ENCODE measurements at places on chromosomes 11 and 22.
A peak's percentile ranks its signal among the peaks of the same experiment; 100 is the strongest.

GRCh38 chr11:66317723-66318599, 1.1 kb upstream of the CD248 start:
- DNase-seq, result no peak

- DNase-seq, result no peak
Measured at GRCh38 chr11:61442616-61443015, 12.7 kb downstream of the SDHAF2 start.

DNA sequence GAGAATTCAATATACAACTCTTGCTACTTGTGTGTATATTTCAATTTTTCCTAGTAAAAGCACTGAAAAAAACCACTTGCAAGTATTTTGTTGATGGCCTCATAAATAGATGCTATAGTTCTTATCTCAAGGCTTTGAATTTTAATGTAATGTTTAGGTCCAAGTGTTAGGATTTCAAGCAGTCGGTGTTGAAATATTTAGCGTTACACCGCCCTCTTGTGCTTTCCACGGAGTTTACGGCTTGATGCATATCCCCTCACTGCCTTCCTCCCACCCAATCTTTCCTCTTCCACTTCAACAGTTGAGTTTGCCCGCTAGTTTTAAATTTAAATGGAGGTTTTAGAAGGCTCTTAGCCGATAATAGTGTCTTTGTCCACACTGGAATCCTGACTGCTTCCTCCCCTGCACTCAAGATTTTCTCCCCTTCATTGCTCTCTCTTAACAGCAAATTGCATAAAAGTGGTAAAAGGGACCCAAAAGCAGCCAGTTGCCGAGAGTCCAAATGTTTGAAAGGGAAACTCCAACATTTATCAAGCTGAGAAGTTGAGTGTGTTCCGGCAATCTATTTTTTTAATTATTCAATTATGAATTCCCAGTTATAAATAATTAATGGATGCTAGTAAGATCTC, 25.9 kb upstream of the HTATIP2 start:
- DNase-seq, result peak; percentile 59

DNA sequence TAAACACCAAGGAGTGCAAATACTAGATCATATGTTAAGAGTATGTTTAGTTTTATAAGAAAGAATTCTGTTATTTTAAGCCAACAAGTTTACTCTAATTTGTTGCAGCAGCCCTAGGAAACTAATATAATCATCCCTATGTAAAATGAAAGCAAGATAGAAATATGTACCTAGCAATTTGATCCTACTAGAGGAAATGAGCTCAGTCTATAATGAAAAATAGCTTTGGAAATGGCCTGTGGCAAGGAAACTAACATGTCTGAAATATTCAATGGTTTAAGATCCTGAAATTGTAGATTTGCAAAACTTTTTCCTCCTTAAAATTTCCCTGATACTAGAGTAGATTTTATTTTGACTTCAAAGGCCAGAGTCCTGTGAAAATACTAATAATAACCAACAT, 112.7 kb upstream of the SLC5A12 start:
- DNase-seq, result no peak

GRCh38 chr11:1193326-1194230, 29.3 kb upstream of the MUC5B start:
- no peak for DNase-seq

GRCh38 chr22:19387038-19387437, 44.5 kb downstream of the HIRA start:
- DNase-seq, result no peak

- DNase-seq, result no peak
Measured at GRCh38 chr22:49564054-49564453, 263.6 kb downstream of the BRD1 start.

GRCh38 chr11:6737872-6738466, 33.8 kb downstream of the OR2AG2 start:
- DNase-seq, result peak; percentile 34

- peak; percentile 83 for DNase-seq
Measured at GRCh38 chr22:29837741-29838598, at the start of gene ASCC2. Gene ASCC2, minus strand, starts transcription at chr22:29838274. Its CDS starts 5,949 bp downstream, at chr22:29832325.

GRCh38 chr11:43834286-43834685, 46.3 kb upstream of the ALKBH3 start:
- DNase-seq, result no peak

DNA sequence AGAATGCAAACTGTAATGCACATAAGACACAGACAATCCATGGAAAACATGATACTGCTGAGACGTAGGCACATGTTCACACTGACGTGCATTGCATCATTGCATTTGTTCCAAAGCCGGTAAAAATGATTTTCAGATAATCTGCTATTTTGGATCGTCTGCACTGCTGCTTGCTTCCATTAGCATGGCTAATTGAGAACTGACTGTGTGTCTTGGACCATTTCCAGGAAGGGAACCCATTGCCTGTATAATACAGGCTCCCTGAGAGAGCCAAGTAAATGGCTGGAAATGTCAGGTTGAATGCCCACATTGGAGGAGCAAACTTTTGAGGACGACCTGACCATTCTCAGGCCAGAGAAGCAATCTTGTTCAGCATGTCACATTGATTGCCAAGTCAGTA, 304.8 kb downstream of the ST3GAL4 start:
- DNase-seq, result peak; percentile 59

DNA sequence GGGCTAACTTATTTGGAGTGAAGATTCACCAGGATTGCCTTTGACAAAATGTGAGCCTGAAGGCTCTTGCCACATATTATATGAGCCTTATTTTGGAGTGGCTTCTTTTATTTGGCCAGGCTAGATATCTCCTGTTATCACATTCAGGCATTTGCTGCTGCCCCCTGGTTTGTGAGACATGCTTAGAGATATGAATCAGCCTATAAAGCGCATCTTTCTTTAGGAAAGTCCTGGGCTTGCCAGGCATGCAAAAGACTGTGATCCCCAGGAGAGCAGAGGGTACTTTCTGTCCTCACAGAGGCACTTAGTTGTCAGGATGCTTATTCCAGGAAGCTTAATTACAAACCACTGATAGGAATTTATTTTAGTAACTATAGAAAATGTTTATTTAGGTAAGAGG, 333.3 kb downstream of the FAT3 start:
- no peak for DNase-seq

- DNase-seq, result no peak
Measured at GRCh38 chr22:17339095-17339693, 30.1 kb upstream of the CECR2 start.

GRCh38 chr11:10653261-10653660, 40.3 kb downstream of the IRAG1 start:
- DNase-seq, result no peak

DNA sequence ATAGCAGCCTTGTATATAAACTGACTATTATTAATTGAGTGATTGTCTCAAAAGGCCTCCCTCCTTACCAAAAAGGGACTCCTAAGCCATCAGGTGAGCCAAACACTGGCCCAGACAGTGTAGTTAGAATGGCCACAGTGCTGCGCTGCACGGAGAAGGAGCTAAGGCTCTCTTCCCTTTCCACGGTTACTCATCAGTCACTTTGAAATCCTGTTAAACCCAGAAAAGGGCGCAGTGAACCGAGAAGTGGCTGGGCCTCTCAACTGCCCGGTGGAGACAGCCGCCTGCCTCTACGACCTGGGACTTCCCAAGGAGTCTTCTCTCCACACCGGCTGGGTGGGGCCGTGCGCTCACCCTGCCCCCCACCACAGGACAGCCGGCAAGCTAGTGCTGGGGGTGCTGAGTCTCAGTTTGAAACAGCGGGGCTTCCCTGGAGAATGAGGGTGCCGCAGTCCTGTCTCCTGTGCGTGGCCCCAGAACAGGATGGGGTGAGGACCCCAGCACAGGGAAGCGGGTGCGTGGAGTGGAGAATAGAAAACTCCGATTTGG, 1.3 kb downstream of the MYH9 start:
- DNase-seq, result no peak

GRCh38 chr22:38861927-38862326, 10.1 kb downstream of the CBX6 start:
- no peak for DNase-seq

DNA sequence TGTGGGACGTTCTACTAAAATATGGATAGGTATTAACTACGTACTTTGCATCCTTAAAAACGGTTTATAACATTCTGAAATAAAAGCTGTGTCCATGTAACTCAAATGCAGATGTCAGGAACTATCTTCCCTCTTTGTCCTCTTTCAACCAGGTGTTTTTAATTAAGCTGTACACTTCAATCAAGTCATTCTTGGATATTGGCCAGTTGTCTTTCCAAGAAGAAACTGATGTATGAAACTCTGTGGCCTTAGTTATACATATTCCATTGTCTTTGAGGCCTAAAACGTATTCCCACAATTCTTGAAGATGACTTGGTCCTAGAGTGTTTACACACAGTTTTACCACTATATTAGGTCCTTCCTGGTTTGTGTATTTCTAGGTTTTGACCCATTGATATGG, 249.0 kb upstream of the CNTN5 start:
- DNase-seq, result peak; percentile 56

GRCh38 chr11:35162745-35163144, 23.8 kb downstream of the CD44 start:
- DNase-seq, result no peak

- DNase-seq, result no peak
Measured at GRCh38 chr11:61754534-61755482, 2.4 kb downstream of the MYRF start.

DNA sequence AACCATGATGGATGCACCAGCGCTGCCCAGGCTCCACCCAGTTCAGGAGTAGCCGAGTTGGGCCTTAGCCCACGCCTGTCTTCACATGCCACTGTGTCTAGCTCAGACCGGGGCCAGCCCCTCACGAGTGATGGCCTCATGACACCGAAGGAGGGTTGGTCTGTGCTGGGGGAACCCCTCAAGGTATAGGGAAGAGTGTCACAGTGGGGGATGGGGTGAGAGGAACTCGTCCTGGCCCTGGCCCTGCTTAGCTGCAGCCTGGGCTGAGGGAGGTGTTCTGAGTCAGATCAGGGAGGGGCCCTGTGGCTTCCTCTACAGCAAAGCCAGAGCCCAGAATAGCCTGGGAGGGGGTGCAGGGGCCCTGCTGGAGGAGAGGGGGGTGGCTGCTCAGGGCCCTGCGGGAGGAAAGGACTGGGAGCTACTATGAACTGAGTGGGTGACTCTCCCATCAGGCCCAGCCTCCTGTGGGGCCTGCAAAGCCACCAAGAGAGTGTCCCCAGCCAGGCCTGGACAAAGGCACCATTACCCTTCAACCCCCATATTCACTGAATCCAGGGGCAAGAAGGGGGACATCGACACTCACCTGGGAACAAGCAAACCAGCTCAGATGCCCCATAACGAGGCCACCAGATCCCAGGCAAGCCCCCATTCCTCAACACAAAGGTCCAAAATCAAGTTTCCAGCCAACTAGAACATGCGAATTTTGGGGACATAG, 41.2 kb downstream of the IGLL5 start:
- DNase-seq, result no peak

GRCh38 chr11:33616552-33616951, 84.1 kb downstream of the C11orf91 start:
- no peak for DNase-seq

- DNase-seq, result no peak
Measured at GRCh38 chr22:43777286-43777685, 34.8 kb downstream of the EFCAB6 start.

DNA sequence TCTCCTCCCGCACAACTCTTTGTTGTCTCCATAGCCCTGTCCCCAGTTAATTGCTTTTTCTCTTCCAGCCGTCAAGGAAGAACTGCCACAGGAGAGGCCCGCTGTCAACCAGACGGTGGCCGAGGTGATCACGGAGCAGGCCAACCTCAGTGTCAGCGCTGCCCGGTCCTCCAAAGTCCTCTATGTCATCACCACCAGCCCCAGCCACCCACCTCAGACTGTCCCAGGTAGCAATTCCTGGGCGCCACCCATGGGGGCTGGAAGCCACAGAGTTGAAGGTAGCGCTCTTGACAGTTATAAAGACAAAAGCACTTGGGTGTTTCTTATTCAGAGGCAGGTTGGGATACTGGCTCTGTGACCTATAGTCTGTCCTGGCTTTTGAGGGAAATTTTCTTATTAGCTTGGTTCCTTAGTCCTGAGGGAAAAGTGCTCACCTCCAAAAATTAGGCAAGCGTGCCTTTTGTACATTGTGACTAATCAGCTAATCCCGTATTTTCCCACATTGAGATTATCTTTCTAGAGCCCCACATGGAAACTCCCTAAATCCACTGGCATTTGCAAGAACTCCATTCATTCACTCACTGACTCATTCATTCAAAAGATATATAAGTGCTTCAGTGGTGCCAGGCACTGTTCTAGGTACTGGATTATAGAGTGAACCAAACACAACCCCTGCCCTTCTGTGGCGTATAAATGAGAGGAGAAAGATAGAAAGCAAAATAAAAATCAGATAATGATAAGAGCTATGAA, 65.9 kb downstream of the KREMEN1 start:
- DNase-seq, result no peak

GRCh38 chr11:110968348-110969062, 256.3 kb upstream of the ARHGAP20 start:
- DNase-seq, result no peak

- DNase-seq, result no peak
Measured at GRCh38 chr11:37512156-37512780, 914.2 kb upstream of the RAG2 start.

DNA sequence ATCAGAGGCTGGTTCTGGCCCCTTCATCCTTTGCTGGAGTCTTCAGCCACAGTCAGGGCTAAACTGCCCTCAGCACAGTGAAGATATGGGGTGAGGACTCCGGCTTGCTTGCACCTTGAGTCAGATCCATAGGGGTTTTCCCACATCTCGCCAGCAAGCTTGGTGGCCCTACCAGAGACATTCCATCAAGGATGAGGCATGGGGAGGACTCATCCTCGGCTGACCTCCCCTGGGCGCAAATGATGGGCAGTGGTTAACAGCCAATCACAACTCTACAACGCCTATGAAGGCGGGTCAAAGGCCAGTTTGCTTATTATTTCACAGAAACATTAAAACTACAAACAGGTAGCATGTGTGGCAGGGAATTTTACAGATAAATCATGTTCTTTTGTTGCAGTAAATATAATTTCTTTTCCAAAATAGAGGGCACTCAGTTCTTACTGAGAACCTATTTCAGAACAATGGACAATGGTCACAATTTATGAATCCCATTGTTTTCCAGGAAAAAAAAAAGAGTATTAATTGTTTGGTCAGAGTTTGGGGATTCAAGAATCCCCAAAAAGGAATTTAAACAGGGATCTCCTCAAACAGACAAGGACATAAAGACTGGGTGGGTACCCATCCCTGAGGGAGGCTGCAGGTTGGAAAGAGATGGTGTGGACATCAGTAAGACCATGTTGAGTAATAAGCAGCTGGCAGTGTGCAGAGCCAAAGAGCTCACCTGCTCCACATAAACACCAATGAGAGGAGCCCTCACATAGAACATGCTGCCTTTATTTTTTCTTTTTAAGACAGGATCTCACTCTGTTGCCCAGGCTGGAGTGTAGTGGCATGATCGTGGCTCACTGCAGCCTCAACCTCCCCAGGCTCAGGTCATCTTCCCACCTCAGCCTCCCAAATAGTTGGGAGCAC, 14.8 kb downstream of the PLAAT3 start:
- no peak for DNase-seq

- no peak for DNase-seq
Measured at GRCh38 chr11:18314784-18315523, 7.0 kb downstream of the HPS5 start.
